ENCODE measurements at places on chromosomes 11 and 22.

- no peak for DNase-seq
Observed at GRCh38 chr11:86873573-86874083, 73.3 kb downstream of the PRSS23 start.

GRCh38 chr22:44723801-44724200, 21.8 kb downstream of the PRR5 start:
- no peak for DNase-seq

- no peak for DNase-seq
Observed at GRCh38 chr11:61578819-61579675, 1.8 kb downstream of the SYT7 start.

DNA sequence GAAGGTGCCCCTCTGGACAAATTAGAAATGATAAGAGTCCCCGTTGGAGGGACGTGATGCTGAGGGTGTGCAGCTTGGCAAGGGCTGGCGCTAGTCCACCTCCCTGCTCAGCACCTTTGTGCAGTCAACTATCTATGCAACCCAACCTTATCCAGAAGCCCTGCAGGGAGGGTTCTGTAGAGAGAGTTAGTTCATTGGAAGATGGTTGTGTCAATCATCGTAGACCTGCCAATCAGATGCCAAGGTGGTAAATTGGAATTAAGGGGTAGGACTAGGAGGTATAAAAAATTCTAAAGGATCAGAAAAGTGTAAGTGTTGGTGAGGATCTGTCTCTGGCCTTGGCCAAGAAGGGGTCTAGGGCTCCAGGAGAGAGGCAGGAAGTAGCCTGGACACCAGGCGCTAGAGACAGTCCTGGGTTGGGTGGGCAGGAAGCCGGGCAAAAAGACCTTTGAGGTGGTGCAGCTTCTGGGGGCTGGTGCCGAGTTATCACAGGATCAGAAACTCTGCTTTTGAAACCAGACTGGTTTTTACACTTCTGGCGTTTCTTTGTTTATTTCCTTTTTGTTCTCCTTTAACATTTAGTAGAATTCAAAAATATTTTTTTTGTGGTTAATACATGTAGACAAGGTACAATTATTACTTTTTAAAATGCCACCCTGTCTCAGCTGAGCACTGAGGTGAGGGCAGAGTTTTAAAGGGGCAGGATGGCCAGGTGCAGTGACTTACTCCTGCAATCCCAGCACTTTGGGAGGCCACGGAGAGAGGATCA, 1.6 kb downstream of the C1QTNF6 start:
- DNase-seq, result no peak

DNA sequence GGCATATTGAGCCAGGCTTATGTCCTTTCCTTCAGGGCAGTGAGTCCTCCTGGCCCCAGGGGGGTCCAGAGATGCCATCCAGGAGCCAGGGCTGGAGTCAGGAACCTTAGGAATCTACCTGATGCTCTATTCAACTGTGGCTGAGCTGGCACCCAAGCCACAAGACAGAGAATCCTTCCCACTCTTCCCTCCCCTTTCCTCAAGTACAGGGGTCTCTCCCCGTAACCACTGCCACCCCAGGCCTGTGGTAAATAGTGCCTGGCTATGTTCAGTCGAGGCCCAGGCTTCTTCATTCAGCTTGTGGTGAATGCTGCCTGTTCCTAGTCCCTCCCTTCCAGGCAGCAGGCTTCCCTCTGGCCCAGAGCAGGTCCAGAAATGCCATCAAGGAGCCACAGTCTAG, 45.5 kb upstream of the THY1 start:
- DNase-seq, result no peak

Measured in stimulated activated CD8-positive, alpha-beta memory T cell treated with anti-CD3 and anti-CD28 coated beads, Interleukin-4, amount 100 ng/mL, for 4 hours (primary cell).